ENCODE measurements at places on chromosomes 5 and 9.

DNA sequence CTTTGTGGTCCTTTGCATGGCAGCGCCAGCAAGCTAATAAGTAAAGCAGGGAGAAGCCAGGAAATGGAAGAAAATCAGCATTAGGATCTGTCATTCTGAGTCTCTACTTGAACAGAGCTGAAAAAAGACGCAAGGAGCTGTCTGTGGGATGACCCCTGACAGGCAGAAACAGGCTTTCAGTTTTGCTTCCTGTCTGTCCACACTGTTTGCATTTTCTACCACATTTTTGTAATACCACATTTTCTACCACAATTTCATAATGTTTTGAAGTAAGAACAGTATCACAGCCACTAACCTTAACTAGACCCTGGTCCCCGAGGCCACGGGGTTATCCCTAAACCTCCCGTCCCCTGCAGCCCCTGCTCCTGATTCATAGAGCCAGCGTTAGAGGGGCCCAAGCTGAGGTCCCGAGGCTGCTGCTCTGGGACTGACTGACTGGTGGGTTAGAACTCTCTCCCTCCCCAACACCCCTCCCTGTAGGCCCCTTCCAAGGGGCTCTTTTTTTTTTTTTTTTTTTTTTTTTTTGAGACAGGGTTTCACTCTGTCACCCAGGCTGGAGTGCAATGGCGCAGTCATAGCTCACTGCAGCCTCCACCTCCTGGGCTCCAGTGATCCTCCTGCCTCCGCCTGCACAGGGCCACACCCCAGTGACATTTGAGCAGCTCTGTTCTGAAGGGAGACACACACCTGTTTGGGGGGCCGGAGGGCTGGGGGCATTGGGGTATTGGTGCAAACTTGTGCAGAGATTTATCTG lies 4.0 kb upstream of the CLIC3 start:
- DNase-seq, result no peak

GRCh38 chr5:39815711-39816110 lies 390.9 kb upstream of the DAB2 start:
- DNase-seq, result no peak

DNA sequence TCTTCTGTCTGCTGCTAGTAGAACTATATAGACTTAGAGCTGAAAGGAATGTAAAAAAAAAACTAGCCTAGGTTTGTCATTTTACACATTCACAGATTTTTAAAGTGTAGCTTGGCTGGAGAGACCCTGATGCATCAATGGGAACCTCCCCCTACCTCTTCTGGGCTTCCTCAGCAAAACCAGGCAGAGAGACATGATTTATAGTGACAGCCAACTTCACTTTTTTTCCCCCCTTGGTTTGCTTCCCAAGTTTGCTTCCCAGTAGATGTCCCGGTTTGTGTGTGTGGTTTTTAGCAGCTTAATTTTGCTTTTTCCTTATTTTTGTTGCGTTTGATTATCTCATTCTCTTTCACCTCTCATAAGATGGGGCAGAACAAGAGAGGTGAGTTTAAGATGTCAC lies 1.8 kb downstream of the OTULIN start:
- no peak for DNase-seq

- no peak for DNase-seq
Measured at GRCh38 chr9:130382096-130382495, 62.7 kb upstream of the ASS1 start.

GRCh38 chr5:58860680-58861079 lies 277.8 kb downstream of the RAB3C start:
- no peak for DNase-seq

DNA sequence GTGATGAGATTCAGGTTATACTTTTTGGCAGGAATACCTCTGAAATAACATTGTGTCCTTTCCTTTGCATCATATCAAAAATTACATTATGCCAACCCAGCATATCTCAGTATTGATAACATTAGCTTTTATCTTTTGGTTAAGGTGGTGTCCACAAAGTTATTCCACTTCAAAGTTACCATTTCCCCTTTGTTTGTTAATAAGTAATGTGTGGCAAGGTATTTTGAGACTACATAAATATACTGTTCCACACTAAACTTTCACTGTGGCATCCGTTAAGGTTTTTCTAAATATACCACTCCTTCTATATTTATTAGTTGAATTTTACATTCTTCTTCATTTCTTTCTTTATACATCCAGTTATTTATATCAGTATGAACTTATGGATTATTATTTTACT lies 14.1 kb upstream of the ARHGEF37 start:
- no peak for DNase-seq

- DNase-seq, result no peak
Measured at GRCh38 chr5:59097116-59097515, 514.2 kb downstream of the RAB3C start.

DNA sequence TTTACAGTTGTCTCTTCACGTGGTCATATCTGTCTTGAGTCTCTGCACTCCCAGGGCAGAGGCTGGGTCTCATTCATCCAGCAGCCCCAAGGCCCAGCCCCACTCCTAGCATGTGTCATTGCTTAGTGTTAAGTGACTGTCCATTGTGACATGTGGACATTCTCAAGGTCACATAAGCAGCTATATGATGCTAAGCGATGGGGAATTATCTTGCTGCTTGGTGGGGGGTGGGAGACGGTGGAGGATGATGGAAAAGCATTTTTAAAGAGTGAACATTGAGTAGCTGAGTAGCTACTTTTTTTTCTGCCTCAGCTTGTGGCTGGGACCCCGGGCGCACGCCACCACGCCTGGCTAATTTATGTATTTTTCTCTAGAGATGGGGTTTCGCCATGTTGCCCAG lies at the start of gene C9orf153:
TSS of gene C9orf153 (minus strand) at position 101 of the 400 bp plus-strand sequence. CDS start 30,054 bp downstream, outside the sequence.
- no peak for DNase-seq
